ENCODE measurements at places on chromosomes 1 and 21.
A peak's percentile ranks its signal among the peaks of the same experiment; 100 is the strongest.

- DNase-seq: no peak
Observed at GRCh38 chr1:62784509-62785365, 805 bp downstream of the ATG4C start.

GRCh38 chr1:20787840-20788795, 1.0 kb upstream of the HP1BP3 start:
- DNase-seq: peak; percentile 28

- no peak for DNase-seq
Observed at GRCh38 chr1:178935610-178936009, 64.7 kb upstream of the ANGPTL1 start.

- no peak for DNase-seq
Observed at GRCh38 chr1:212970085-212970484, 19.7 kb downstream of the VASH2 start.

- no peak for DNase-seq
Observed at GRCh38 chr1:240827786-240828185, 215.8 kb upstream of the GREM2 start.

Data from NCI-H1105 (cell line).